Stimulated activated CD8-positive, alpha-beta memory T cell treated with anti-CD3 and anti-CD28 coated beads, Interleukin-7, amount 100 ng/mL, for 48 hours (primary cell): ENCODE measurements at places on chromosomes 4 and X.

GRCh38 chr4:83388313-83388676, 53.6 kb upstream of the HPSE start:
- no peak for DNase-seq

DNA sequence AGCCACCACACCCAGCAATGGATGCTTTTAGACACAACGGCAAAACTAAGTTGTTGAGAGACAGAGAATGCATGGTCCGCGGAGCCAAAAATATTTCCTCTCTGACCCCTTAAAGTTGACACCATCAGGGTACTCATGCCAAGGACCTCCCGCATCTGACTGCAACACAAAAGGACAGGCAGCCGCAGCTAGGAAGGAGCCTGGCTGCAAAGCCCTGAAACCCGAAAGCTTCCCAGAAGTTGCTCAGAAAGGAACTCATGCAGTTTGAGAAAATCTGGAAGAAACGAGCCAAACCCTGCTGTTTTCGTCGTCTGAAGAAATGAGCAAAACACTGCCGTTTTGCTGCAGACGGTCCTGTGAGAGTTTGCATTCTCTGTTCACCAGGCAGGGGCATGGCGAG, 16.5 kb downstream of the DHRSX start:
- no peak for DNase-seq

- no peak for DNase-seq
Observed at GRCh38 chr4:110096405-110096804, 102.0 kb downstream of the ELOVL6 start.

DNA sequence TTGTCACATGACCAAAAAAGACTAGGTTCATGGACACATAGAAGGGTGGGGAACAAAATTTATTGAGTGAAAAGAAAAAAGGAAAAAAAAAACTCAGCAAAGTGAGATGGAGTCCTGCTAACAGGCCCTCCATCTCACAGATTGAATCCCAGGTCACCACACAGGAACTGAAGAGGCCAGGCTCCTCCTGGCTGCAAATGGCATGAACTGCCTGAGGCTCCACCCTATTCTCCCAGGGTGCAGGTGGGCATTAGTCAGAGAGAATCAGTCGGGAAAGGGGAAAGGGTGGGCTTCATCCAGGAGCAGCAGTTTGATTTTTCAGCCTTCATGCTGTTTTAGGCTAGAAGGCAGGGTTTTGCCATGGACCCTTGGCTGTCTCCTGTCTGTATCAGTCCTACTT, 128.5 kb upstream of the GRID2 start:
- no peak for DNase-seq

DNA sequence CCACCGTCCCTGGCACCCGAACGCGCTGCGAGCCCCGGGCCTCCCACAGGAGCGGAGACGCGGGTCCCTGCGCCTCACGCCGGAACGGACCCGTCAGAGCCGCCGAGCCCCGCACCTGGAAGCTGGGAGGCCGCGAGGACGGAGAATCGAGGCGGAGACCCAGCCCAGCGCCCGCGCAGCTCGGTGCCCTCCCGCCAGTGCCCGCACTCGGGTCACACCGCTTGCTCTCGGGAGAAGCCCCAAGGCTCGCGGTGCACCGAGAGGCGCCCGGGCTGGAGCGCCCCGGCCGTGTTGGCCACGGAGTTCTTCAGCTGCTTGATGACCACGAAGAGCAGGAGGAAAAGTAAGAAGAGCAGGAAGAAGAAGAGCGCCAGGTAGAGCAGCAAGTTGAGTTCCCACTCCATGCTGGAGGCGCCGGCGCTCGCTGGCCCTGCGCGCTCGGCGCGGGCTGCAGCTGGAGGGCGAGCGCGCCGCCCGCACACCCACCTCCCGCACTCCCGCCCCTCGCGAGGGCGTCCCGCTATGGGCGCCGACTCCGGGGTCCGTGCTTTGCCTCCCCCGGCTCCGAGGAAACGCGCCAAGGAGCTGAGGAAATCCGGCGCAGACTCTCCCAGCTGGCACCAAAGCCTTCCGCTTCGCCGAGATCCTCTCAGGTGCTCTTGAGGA, at the start of gene SMIM43:
Gene SMIM43, minus strand, starts transcription at position 463 of the 666 bp plus-strand sequence. Its CDS starts 59 bp downstream, at position 404.
- no peak for DNase-seq

GRCh38 chr4:165457793-165458192, 79.0 kb downstream of the CPE start:
- DNase-seq, result no peak

- DNase-seq, result no peak
Observed at GRCh38 chr4:25928379-25929297, 14.6 kb downstream of the SMIM20 start.

DNA sequence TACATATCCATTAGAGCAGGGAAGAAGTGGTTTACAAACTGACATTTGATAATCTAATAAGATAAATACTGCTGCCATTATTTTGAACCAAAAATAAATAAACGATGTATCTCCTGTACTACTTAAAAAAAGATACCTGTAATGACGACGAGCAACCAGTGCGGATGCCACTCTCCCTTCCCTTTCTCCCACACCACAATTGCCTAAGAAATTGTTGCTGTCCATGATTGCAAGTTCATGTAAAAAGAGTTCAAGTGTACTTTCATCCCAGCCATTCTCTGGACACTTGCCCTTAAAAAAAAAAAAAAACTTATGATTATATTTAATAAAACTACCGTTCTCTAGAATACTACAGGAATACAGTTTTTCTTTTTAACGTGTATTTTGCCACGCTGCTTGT, 1.4 kb downstream of the SEPSECS start:
- no peak for DNase-seq

- no peak for DNase-seq
Observed at GRCh38 chr4:163611182-163611581, 116.7 kb downstream of the TMA16 start.

DNA sequence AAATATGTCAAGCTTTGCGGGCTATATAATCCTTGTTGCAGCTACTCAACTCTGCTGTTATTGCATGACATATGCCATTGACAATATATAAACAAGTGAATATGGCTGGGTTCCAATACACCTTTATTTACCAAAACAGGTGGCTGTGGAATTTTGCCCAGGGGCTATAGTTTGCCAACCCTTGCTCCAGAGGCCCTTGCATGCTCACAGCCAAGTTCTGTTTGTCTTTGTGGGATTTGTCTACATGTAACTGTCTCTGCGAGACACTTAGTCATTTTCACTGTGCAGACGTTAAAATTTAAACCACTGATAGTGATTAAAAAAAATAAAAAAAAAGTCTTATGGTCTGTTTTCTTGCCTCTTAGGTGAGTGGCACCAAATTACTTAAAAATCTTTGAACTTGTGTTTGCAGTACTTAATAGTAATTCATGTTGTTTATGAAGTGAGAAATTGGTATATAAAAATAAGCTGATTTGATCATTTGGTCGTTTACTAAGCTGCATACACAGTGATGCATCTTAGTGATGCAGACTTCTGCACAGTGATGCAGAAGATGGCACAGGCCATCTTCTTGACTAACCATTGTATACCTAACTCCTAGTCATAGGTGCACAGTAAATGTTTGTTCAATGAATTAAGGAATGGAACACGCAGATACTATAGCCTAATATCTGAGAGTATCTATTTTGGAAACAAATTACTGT, 170.9 kb downstream of the FRMPD4 start:
- DNase-seq, result no peak

DNA sequence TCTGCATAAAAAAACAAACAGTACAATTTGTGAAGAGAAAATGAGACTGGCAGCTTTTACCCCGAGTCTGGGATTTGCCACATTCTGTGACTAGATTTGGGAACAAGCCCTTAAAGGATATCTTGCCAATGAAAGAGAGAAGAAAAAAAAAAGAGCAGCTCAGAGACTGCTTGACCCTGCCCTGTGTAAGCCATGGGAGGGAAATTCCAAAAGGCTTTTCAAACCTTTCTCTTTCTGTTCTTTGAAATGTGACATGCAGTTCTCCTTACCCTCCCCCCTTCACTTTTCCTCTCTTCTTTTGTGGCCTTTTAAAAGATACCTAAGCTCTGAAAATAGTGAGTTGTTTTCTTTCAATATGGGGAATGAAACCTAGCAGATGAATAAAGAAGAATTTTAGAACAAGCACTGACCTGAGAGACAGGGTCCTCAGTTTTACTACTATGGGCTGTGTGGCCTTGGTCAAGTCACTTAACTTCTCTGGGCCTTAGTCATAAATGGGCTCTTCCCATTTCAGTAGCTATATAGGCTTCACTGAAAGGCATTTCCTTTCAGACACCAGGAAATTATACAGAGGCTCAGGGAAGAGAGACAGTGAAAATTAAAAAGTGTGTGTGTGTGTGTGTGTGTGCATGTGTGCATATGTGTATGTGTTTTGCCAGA, 5.1 kb downstream of the CCDC160 start:
- no peak for DNase-seq

- no peak for DNase-seq
Observed at GRCh38 chr4:11495818-11496217, 67.1 kb upstream of the HS3ST1 start.

DNA sequence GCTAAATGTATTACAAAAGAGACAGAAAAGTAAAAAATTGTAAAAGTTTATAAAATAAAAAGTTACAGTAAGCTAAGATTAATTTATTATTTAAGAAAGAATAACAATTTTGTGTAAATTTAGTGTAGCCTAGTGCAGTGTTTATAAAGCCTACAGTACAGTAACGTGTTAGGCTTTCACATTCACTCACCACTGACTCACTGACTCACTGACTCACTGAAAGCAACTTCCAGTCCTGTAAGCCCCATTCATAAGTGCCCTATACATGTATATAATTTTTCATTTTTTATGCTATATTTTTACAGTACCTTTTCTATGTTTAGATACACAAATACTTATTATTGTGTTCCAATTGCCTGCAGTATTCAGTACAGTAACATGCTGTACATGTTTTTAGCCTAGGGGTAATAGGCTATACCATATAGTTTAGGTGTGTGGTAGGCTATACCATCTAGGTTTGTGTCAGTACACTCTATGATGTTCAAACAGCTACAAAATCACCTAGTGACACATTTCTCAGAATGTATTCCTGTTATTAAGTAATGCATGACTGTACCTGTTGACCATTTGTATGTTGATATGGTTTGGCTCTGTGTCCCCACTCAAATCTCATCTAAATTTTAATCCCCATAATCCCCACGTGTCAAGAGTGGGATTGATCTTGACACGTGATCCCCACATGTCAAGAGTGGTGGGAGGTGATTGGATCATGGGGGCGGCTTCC, 57.9 kb downstream of the CFAP299 start:
- DNase-seq, result no peak

- DNase-seq, result no peak
Observed at GRCh38 chrX:7059214-7059838, 88.2 kb upstream of the STS start.

GRCh38 chrX:3609810-3610209, 103.6 kb downstream of the PRKX start:
- no peak for DNase-seq

- no peak for DNase-seq
Observed at GRCh38 chr4:189178125-189178746, 762.4 kb upstream of the FRG1 start.

GRCh38 chrX:153030801-153031200, 25.5 kb upstream of the PNMA3 start:
- DNase-seq, result no peak

GRCh38 chrX:72060196-72060920, 71.4 kb downstream of the RTL5 start:
- DNase-seq, result no peak

DNA sequence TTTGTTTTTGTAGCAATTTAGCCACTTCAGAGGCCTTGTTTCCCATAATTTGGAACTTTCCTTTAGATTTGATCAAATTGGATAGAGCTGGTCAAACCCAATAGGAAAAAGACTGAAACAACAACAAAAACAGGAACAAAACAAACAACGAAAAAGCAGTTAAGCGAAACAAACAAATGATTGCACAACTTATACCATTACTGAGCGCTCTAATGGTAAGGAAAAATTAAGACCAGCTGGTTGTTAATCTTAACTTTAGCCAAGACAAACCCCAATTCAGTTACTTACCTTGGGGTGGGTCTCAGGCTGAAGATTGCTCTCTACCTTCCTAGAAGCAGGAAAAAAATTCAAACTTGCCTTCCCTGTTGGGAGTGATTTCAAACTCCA, 38.3 kb downstream of the SPCS3 start:
- DNase-seq, result no peak

- DNase-seq, result no peak
Observed at GRCh38 chr4:144906181-144906925, 191.6 kb downstream of the ANAPC10 start.

DNA sequence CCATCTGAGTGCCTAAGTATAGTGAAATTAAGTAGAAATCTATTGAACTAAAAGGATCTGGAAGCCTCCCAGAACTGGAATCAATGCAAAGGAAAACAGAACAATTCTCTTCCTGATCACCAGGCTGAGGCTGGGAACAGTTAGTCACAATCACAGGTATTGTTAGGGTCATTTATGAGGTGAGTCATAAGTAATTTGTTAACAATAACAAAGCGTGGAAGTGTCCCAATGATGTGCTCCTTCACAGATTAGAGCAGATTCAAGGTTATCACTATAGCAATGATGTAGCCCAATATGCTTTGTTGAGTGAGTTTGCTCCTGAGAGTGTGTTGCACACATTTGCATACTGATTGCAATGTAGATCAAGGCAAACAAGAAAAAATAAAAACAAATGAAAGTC, 228.1 kb downstream of the ZNF674 start:
- DNase-seq, result no peak

DNA sequence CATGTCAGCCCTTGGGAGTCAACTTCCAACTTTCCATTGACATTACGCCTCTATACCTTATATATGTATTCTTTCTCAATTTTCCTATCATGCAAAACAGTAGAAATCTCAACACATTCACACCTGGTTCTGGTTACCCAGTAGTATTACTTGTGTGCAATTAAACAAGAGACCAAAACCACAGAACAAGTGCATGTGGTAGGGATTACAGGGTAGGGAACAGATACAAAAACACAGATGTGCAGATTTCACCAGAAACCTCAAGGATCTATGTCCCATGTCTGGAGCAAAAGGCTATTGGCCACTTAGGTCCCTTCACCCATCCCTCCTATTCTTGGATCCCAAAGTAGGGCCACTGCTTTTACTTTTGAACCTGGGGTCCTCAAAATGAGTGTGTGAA, 143.6 kb upstream of the ZCCHC13 start:
- DNase-seq, result no peak

- no peak for DNase-seq
Observed at GRCh38 chr4:121741751-121742150, 23.2 kb downstream of the SMIM43 start.

- no peak for DNase-seq
Observed at GRCh38 chrX:63751481-63751880, 33.5 kb downstream of the ARHGEF9 start.

DNA sequence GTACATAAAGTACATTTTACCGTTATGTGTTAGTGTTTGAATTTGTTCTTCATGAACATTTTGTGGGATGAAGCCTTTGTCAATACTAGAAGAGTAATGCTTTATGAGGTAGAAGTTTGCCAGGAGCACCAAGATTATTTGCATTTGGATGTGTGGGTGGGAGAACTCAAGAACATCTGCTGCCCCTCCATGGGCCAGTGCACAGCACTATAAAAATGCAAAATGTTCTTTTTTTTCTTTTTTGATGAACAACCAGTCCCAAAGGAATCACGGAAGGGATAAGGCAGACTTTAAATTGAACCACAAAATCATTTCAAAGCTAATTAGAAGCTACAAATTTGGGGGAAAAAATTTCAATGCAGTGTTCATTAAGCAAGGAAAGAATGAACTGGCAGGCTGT, 300.3 kb upstream of the NWD2 start:
- no peak for DNase-seq

GRCh38 chrX:8404471-8404870, 60.2 kb upstream of the VCX3B start:
- DNase-seq, result no peak

- DNase-seq, result no peak
Observed at GRCh38 chrX:13345438-13345837, 25.6 kb upstream of the ATXN3L start.

- DNase-seq, result peak; percentile 43
Observed at GRCh38 chr4:47531241-47531953, 46.3 kb downstream of the ATP10D start.

GRCh38 chrX:16440446-16440845, 209.5 kb upstream of the S100G start:
- DNase-seq, result no peak
